ENCODE measurements at places on chromosomes 6 and 20.

GRCh38 chr6:26126394-26127235 lies 39.4 kb downstream of the HFE start:
- DNase-seq: no peak

DNA sequence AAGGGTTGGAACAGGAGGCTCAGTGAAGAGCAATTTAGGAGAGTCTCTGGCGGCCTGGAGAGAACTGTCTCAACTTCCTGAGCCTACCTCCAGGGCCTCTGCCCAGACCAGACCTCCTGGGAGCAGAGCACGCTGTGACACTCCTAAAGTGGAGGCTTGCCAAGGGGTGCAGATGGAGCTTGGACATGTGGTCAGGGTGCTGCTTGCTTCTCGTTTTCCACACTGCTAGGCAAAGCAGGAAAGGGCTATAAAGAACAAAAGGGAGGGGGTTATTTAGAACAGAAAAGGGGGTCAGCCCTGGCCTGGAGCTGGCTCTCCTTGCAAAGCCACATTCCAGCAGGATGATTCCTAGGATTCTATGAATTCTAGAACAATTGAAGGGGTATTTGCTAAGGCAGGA lies 145.7 kb upstream of the GGTLC1 start:
- DNase-seq: no peak

DNA sequence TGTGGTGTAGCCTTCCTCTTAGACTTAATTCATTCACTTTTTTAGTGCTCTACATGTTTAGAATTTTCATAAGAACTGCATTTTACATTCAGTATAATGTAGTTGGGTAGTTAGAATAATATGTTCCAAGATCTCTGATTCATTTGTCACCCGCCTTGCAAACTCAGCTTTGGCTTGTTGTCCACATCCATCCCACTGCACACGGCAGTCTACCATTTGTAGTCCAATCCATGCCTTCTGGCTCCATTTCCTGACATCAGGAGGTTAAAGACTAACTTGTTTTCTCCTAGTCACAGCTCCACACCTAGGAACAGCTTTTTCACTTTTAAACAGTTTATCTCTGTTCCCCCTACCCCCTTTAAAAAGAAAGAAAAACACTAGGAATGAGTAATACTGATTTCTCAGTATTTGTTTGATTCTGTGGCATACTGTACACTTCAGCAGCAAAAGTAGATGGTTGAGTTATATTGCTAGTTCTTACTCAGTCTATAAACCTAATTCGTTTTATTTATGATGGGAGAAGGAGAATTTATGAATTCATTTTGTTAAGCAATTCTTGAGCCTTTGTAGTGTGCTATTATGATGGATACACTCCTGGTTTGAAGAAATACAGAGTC lies 180.9 kb downstream of the ARID1B start:
- no peak for DNase-seq

DNA sequence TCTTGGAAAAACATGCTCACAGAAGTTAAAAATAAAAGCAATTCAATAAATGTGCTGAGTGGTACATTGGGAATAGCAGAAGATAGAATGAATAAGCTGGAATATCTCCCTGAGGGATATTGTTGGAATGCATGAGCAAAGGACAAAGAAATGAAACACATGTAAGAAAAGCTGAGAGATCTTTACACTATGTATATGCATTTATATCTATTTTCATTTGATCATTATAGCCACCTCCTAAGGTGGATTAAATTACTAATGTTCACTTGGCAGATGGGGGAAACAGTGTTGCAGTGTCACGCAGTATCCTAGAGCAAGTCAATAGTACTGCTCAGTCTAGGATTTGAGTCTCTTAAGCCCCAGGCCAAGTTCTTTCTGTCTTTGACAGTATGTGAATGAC lies 542.0 kb upstream of the MARCKS start:
- no peak for DNase-seq

DNA sequence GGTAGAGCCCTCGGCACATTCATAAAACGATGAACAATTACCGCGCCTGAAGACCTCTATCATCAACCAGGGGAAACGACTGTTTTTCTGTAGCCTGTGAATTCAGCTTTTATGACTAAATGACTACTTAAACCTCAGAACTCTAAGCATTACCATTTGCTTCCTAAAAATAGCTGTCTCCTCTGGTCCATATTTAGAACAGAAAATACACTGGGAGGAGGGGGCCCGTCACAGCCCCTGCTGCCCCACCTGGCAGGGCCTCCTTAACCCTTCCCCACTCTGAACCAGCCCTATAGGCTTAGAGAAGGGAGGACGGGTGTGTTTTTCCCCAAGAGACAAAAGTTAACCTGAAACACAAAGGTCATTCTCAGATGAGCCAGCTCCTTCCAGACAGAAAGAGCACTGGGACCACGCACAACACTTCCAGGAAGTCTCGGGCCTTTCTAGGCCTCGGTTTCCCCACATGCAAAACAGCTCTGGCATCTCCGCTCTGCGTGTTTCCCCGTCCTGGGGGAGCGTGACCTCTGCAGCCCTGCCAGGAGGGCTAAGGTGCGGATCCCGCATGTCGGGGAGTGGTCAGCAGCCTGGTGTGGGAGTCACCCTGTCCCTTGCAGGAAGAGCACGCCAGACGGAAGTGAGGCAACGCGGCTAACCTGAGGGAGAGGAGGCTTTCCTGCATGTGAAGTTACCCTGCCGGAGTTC lies 193.9 kb downstream of the DLL1 start:
- DNase-seq: no peak

GRCh38 chr6:2429460-2429859 lies 184.1 kb upstream of the GMDS start:
- DNase-seq: no peak

DNA sequence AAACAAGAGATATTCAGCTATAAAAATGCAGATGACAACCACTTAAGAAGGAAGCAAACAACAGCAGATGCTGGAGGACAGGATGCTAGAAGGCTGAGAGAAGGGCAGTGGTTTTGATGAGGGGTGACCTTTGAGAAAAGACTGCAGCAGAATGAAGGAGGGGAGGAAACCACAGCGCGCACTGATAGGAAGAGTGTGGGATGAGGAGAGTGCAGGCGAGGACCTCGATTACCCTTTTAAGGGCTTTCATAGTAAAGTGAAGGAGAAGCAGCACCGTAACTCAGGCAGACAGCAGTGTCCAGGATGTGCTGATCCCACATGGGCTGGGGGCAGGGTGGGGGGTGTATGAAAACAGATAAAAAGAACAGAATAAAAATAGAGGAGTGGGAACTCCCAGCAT lies 19.2 kb downstream of the ZBTB2 start:
- DNase-seq: no peak

DNA sequence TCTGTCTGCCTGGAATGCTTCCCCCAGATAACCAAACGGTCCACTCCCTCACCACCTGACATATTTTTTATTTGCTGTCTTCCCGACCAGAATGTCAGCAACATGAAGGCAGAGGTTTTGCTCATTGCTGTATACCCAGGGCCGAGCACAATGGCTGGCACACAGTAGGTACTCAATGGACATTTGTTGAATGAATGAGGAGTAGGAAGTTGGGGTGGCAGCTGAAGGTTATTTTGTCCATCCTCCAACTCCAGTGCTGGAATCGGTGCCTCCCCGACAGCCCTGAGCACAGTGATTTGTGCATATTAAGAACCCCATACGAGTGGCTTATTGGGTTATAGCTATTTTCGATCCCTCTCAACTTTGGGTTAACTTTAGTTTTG lies 10.3 kb downstream of the DUSP15 start:
- no peak for DNase-seq

DNA sequence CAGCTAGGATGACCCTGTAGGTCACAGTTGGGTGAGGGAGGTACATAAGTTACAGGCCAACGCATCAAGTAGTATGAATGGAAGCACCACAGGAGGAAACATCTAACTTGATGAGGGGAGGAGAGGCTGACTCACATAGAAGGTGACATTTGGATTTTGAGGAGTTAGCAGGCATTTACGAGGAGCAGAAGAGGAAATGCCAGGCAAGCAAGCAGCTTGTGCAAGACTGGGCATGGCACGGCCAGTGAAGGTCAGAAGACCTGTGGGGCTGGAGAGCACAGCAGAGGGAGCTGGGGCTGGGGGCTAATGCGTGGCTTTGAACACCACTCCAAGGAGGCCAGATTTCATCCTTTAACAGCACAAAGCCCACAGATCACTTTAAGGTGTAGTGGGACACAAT lies 37.8 kb downstream of the MUC22 start:
- no peak for DNase-seq

- DNase-seq: no peak
Measured at GRCh38 chr6:353642-354614, 37.6 kb upstream of the IRF4 start.

DNA sequence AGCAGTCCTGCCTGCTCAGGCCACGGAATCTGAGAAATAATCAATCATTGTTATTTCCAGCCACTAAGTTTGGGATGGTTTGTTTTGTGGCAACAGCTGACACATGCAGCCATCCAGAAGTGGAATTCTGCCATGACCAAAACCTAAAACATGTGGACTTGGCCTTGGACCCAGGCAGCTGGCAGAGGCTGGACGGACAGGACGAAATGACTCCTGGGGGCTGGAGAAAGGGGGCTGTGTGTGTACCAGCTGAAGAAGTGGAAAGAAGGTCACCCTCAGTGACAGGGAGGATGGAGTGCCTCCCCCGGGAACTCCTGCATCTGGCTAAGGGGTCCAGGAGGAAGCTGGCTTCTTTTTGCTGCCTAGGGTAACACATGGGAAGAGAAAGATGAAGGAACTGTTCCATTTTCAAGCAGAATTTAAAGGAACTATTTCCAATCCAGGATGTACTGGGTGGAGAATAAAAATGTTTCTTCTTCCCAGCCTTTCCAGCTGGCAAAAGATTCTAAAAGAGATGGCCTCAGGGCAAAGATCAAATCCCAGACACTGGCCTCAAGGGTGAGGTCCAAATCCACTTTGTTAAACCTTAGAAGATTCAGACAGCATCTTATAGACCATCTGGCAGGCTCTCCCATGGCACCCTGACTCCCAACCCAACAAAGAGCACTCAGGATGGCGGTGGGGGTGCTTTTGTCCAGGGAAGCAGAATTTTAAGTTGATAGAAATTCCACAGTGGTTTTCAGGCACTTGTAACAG lies 14.3 kb downstream of the SERPINB6 start:
- DNase-seq: no peak

- no peak for DNase-seq
Measured at GRCh38 chr6:118770112-118770788, 118.9 kb upstream of the CEP85L start.

GRCh38 chr6:22928775-22929174 lies 359.4 kb downstream of the HDGFL1 start:
- DNase-seq: no peak

GRCh38 chr6:117616391-117617209 lies 14.3 kb upstream of the GOPC start:
- no peak for DNase-seq

- DNase-seq: no peak
Measured at GRCh38 chr6:113643407-113643770, 213.8 kb upstream of the MARCKS start.

DNA sequence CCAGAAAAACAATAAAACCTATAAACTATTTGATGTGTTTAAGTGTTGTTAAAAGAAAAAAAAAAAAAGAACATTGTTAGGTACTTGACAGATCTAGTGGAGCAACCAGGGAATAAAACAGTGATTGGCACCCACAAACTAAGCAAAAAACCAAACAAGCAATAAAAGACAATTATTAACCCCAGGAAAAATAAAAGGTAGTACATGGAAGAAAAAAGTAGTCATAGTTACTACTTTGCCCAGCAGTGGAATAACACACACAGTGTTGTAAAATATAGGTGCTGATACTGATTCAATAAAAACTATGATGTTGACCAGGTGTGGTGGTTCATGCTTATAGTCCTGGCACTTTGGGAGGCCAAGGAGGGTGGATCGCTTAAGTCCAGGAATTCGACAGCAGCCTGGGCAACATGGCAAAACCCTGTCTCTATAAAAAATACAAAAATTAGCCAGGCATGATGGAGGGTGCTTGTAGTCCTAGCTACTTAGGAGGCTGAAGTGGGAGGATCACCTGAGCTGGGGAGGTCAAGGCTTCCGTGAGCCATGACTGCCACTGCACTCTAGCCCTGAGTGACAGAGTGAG lies 43.9 kb downstream of the PIGU start:
- no peak for DNase-seq

DNA sequence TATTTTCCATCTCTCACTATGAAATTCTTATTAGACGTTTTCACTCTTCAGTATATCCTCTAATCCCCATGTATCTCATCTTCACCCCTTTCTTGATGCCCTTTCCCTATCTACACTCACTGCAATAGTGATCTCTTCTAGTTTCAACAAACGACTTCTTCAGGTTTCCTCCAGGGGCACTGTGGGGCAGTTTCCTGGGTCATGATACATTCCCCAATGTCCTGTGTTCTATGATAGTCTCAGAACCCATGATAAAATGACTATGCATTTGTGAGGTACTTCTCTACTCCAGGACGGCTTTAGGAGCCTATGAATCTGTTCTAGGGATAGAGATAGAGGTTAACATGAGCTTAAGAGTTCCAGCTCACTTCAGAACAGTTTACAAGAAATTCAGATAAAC lies 183.3 kb downstream of the FOXC1 start:
- no peak for DNase-seq

DNA sequence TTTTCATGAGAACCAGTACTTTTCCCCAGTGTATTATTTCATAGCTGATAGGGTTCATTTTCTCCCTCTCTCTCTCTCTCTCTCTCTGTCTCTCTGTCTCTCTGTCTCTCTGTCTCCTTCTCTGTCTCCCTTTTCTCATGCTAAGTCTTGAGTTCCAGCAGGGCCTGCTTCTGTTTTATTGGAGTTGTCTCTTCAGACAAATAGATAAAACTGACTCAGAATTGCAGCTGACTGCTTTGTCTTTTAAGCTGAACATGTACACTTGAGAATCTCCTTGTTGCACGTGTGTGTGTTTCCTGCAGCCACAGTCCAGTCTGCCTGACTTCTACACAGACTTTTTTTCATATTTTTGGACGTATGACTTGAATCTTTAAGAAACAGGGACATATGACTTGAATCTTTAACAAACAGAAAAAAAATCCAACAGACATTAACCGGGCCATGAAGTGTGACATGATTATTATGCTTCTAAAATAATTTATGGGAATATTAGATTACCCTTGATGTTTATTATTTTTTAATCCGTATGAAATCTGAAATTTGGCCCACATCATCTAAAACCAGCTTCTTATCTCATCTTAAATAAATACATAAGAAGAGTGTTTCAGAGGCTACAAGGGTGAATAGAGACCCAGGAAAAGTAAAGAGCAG lies 71.5 kb downstream of the JAG1 start:
- DNase-seq: no peak

Measured in stimulated activated CD8-positive, alpha-beta memory T cell treated with anti-CD3 and anti-CD28 coated beads, Interleukin-15, amount 100 ng/mL, for 24 hours (primary cell).